ENCODE measurements at places on chromosomes 4 and X.

GRCh38 chr4:707929-708630 is 2.4 kb downstream of the PCGF3 start:
- DNase-seq, result no peak

GRCh38 chrX:36577006-36577405 is 431.2 kb upstream of the FAM47C start:
- no peak for DNase-seq

DNA sequence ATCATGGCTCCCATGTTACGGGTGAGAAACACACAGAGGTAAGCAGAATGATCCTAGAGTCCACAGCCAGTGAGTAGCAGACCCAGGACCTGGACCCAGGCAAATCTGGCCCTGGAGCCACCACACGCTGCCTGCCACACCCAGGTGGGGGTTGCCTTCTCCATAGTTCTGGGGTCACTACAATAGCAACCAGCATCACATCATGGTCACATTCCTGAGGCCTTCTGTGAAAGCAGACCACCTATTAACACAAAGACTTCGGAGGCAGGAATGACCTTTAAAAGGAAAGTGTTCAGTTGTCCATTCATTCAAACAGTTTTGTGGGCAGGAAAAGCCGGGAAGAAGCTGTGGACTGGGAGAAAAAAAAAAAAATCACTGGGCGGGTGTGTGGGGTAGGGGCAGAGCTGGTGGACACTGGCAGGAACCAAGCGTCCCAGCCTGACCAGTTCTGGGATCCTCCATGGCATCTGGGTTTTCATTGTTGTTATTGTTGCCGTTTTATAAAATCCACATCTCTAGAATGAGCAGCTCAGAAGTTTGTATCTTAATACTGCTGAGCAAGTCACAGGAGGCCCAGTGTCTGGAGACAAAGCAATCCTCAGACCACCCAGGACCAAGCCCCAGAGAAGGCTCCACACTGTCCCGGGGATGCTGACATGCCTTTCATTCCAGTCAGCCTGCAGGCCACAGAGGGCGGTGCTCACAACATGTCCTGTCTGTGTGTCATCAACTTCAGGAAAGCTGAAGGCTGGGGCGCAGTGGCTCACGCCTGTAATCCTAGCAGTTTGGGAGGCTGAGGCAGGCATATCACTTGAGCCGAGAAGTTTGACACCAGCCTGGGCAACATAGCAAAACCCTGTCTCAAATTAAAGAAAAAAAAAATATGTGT is 67.0 kb downstream of the SEL1L3 start:
- no peak for DNase-seq

DNA sequence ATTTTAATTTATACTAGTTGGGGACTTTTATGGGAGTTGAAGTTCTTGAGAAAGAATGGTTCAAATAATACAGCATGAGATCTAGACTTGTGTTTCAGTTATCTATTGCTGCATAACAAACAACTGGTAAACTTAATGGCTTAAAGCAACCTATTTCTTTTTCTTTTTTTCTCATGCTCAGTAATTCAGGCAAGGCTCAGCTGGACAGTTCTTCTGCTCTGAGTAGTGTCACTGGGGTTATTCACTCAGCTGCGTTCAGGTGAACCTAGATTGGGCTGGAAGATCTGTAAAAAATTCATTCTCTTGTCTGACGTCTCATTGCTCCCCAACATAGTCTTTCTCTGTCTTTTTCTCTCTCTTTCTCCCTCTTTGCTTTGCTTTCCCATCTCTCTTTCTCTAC is 291.7 kb downstream of the GBA3 start:
- DNase-seq, result no peak
